ENCODE measurements at places on chromosomes 7 and 10.

DNA sequence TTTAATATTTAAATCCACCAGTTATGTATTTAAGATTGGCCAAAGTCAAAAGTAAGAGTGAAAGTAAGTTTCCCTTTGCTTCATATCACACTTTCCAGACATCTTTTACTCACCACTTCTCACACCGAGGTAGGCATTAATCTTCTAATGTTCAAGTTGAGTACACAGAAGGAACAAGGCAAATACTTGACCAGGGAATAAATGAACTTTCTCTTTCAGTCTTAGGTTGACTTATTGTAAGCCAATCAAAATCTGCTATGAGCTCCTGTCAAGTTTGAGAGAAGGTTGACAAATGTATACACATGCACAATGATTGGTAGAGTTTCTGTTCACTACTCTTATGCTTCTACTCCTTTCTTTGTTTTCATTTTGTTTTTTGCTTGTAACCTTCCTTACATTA lies 842.5 kb downstream of the REEP3 start:
- DNase-seq, result no peak

DNA sequence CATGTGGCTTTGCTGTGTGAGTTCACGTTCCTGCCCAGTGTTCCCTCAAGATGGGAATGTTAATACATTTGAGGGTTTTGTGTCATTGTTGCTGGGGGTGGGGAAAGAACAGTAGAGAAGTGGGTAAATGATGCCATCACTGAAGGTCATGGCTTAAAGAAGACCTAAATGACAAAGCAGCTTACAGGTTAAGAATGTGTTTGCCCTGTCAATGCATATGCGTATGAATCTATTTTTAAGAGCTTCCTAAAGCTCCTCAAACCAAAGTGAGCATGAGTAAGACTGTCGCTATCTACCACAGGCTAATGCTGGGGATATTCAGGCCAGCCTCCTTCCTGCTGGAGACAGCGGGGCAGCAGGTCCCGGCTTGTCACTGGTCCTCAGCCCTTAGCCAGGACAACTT lies 162.9 kb downstream of the CREB5 start:
- DNase-seq, result no peak

GRCh38 chr7:86592185-86592584 lies 51.5 kb upstream of the GRM3 start:
- no peak for DNase-seq

DNA sequence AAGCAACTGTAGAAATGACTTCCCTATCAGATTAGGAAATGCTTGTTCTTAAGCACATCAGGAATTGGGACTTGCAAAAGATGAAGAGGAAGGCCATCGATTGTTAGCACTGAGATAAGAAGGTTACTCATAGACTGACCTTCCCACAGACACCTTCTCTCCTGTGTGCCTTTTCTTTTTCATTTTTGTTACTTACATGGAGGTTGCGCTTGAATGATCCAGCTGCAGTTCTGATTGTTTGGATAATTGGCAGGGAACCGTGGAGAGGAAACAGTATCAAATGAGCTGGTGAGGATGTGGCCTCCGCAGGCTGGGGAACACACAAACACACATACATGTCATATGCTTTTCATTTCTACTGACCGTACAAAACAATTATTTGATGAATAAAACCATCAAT lies 134.9 kb upstream of the RSU1 start:
- DNase-seq, result no peak

DNA sequence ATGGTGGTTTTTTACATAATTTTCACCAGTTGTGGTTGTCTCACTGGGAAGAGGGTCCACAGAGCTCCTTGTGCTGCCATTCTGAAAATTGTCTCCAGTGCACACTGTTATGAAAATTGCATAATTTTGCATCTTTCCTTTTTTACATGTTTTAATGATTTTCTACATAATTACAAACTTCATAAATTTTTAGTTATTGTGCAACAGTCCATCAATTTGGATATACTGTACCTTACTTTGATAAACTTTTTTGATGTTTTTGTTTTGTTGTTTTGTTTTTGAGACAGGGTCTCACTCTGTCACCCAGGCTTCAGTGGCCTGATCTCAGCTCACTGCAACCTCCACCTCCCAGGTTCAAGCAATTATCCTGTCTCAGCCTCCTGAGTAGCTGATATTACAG lies 70.6 kb upstream of the AUTS2 start:
- no peak for DNase-seq

DNA sequence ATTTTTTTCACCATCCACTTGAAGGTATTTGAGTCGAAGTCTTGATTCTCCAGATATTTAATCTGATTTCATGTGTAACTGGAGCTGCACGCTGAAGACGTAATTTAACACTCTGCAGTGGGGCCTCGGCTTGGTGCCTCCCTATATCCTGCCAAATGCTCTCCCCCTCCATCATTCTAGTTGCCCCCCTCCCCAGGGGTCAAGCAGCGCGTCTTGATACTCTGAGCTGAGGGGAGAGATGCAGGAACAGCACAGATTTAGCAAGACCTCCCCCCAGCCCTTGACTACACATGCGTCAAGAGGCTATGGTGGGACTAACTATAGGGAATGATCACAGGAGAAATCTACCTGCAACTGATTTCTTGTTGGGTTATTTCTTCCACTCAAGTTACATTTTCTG lies 85.8 kb downstream of the PRPF18 start:
- no peak for DNase-seq

- DNase-seq, result no peak
Observed at GRCh38 chr7:79050603-79051002, 402.9 kb downstream of the MAGI2 start.

- DNase-seq, result no peak
Observed at GRCh38 chr7:29892231-29892630, 85.9 kb downstream of the WIPF3 start.

- no peak for DNase-seq
Observed at GRCh38 chr7:23220690-23221305, 25.8 kb upstream of the GPNMB start.

DNA sequence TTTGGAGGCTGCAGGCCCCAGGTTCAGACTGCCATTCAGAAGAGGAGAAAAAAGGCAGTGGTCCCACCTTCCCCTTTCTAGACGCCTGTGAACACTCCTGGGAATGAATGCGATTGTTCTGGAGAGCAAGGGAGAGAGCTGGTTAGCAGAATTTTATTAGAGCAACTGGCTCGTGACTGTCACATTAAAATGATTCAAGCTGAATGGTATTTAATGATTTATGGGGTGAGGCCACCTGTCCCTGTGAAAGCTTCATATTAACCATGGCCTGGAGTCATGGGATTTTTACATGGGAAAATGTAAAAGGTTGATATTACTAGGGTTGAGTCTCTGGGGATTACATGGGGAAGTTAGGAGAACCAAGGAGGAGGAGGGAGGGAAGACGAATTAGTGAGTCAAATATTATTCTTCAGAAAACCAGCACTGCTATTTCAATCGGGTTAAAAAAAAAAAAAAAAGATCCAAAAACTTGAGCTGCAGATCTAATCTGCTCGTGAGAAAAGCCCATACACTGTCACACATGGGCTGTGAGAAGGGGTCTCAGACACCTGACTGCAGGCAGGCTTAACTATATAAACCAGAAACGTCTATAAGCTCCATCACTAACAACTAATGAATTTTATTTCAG lies 8.3 kb downstream of the CXCL12 start:
- no peak for DNase-seq

- DNase-seq, result no peak
Observed at GRCh38 chr7:66363635-66364034, 158.5 kb downstream of the TPST1 start.

DNA sequence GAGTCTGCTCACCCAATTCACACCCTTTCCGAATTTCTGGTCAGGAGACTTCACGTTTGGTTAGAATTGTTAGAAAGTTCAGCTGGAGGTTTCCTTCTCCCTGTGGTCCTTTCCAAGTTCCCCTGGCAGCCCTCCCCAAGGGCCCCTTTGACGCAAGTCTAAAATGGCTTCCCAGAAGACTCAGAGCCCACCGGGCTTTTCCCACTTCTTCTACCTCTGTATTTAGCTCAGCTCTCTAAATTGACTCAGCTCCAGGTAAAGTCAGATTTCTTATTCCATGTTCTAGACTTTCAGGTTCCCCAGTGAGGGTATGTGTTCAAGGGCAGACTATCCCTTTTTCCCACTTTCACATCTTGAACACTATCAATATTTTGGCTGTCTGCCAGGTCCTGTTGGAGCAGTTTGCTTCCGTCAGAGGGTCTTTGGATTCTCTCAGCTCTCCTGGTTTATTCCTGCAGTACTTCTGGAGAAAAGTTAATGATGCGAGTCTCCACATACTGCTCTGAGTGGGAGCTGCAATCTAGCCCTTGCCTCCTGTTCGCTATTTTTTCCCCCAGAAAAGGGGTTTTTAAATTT lies 53.1 kb upstream of the ZNF273 start:
- no peak for DNase-seq

GRCh38 chr10:97740613-97741012 lies 3.7 kb downstream of the ZFYVE27 start:
- no peak for DNase-seq

GRCh38 chr10:131115801-131116200 lies 195.7 kb downstream of the TCERG1L start:
- no peak for DNase-seq

GRCh38 chr7:133109816-133110215 lies 27.9 kb upstream of the CHCHD3 start:
- no peak for DNase-seq

DNA sequence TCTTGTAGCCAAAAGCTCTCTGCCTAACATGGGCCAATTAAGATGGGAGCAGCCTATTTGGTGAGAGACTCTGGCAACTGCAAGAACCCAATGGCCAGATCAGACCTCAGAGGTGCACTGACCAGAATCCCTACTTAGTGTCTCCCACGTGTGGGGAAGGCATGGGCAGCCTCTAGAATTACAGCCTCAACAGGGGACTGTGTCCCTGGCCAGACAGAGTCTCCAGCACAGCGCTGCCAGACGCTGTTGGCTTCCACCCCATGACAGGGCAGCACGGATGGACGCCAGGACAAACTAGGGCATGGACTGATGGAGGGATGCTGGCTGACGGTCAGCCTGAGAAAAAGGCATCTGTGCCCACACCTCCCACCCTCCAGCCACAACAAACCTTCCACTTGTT lies 729.3 kb upstream of the AUTS2 start:
- DNase-seq, result no peak

DNA sequence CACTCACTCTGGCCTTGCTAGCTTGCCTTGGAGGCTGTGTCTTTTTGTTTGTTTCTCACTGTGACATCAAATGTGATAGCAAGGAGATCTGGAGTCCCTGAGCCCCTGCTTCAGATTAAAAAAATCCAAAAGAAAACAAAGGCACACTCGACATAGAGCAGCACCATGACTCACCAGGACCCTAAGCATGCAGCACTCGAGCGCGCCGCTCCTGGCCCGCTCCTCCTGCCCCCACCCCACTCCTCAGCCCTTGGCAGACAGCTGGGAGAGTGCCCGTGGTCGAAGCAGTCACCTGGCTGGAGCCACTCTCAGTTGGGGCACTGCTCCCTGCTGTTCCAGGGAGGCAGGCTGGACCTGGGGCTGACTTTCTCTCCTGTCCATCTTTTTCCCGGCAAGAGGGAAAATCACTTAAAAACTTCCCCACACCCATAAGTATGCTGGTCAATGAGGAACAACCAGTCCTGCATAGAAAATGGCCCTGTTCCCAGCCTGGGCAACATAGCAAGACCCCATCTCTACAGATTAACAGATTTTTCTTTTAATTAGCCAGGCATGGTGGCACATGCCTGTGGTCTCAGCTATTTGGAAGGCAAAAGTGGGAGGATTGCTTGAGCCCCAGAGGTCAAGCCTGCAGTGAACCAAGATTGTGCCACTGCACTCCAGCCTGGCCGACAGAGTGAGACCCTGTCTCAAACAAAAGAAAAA lies 128.4 kb downstream of the PAXIP1 start:
- no peak for DNase-seq

GRCh38 chr7:44769776-44770294 lies 21.2 kb downstream of the ZMIZ2 start:
- no peak for DNase-seq

DNA sequence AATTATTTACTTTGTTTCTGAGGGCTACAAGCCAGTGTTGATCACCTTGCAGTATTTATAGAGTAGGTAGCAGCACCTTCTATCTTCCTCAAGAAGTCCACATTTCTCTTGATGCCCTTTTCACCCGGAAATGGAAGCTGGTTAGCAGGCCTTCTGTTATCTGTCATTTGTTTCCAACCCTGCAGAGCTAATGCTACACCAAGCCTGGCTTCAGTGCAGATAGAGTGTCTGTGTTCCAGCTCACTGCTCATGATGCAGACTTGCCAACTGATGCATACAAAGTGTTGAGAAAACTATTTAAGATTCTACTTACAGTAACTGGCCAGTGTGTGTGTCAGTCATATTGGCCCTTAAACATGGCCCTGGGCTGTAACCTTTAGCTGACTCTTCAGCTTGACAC lies 301.0 kb downstream of the LHFPL3 start:
- DNase-seq, result no peak

DNA sequence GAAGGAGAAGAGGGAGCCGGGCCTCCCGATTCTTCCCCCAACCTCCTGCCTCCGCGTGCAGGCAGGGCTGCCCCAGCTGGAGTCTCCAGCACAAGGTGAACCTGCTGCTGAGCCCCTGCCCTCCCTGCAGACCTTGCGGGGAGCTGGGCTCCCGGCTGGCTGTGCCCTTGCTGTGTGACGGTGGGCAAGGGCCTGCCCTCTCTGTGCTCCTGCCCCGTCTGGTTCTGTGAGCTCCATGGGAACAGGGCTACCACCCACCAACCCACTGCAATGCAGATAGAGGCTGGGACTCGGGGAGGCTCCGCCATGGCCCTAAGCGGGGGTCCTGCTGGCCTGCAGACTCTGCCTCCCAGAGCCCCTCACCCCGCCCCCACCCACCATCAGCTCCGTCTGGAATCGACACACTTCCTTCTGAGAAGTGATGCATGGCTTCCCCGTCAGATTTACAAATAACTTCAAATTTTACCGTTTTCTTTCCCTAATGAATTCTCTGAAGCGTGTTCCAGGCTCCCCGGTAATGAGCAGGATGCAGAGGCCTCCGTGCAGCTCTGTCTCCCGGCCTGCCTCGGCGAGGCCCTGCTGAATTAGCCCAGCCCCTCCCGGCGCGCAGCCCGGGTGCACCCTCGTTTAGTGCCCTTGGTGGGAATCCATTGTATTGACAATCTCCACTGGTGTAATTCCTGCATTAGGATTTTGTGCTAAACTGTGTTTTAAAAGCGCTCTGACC lies 111.0 kb downstream of the MICALL2 start:
- DNase-seq, result no peak

- DNase-seq, result no peak
Observed at GRCh38 chr7:111975346-111975745, 230.9 kb downstream of the DOCK4 start.

- no peak for DNase-seq
Observed at GRCh38 chr10:52566471-52567246, 205.9 kb downstream of the MBL2 start.

DNA sequence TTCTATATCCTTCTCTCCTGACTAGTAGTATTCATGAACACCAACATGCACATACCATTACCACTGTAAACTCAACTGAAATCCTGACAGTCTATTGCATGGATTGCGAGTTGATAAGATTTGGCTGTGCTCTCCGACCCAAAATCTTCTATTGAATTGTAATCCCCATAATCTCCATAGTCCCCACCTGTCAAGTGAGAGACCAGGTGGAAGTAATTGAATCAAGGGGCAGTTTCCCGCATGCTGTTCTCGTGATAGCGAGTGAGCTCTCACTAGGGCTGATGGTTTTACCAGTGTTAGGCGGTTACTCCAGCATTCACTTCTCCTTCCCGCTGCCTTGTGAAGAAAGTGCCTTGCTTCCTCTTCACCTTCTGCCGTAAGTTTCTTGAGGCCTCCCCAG lies 261.8 kb downstream of the PHF14 start:
- DNase-seq, result no peak

- DNase-seq, result no peak
Observed at GRCh38 chr7:7738622-7739021, 20.2 kb upstream of the RPA3 start.

- DNase-seq, result no peak
Observed at GRCh38 chr7:134695321-134695860, 48.7 kb downstream of the BPGM start.

Data from stimulated activated CD4-positive, alpha-beta T cell treated with anti-CD3 and anti-CD28 coated beads, Interleukin-15, amount 100 ng/mL, for 1 hour (primary cell).